Stimulated activated CD4-positive, alpha-beta T cell treated with anti-CD3 and anti-CD28 coated beads, Interleukin-12 subunit alpha, Interleukin-12 subunit beta, amount 100 ng/mL, for 48 hours (primary cell): ENCODE measurements at places on chromosomes 16 and 17.

GRCh38 chr16:11296706-11297491 is 15.8 kb upstream of the PRM1 start:
- no peak for DNase-seq

GRCh38 chr16:2008009-2008526 is 1.6 kb downstream of the ZNF598 start:
- no peak for DNase-seq

DNA sequence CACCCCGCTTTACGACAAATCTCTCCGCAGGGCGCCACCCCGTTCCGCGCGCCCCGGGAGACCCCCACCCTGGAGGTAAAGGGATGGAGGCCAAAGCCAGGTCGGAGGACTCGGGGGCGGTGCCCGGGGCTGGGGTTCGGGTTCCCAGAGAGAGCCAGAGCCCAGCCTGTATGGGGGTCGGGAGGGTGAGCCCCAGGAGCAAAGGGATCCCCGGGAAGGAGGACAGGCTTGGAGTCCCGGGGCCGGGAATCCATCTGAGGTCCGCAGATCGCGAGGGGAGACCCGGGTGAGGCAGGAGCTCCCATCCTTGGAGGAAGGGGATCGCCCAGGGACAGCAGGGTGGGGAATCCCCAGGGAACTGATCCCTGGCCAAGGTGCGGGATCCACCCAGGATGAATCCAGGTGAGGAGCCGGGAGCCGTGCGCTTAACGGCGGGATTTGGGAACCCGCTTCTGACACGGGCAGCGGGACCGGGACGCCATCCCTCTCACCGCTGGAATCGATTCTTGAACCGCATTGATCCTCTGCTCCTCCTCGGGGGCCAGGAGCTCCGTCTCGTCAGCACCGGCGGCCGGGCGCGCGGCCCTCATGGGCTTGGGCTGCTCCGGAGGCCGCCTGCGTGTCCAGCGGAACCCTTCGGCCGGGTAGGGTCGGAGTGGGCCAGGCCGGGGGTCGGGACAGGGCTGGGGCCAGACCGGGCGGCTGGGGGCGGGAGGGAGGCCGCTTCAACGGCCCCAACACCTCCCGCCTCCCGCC is at the start of gene MMD:
Gene MMD (minus strand): TSS at position 657 of the 756 bp plus-strand sequence. CDS start 140 bp downstream, at position 517.
- DNase-seq = no peak

- no peak for DNase-seq
Measured at GRCh38 chr17:32015245-32016013, 8.2 kb downstream of the LRRC37B start.

DNA sequence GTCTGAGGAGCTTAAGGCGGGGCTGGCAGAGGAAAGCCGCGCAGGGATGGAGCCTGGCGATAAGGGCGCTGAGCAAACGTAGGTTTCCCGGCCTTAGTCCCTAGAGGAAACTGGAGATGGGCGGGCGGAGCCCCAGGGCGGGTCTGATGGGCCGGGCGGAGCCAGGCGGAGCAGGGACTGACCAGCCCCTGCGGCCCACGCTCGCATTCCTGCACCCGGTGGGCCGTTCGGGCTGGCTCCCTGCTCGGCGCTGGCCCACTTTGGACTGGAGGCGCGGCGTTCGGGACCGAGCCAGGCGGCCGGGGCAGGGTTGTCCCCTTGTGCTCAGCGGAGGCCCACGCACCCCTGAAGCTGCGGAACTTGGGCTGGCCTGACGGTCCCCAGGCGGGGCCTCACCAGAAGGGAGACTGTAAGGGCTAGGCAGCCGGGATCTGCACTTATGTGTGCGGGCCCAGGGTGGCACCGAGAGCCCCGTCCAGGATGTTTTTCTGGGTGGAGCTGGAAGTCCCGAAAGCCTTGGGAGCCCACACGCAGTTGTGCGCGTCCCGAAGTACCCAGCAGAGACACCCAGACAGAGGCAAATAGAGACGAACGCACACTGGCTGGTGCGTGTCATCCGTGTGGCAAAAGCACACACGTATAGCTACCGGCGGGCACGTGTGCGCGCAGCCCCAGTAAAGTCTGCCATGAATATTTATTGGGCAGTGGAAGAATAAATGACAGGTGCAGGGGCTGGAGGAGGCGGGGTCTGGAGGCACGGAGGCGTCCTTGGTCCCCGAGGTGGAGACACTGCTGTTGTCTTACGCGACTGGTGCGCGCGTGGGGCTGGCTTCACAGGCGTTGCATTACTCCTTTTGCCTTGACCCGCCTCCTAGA is 1.4 kb downstream of the PYDC1 start:
- no peak for DNase-seq

DNA sequence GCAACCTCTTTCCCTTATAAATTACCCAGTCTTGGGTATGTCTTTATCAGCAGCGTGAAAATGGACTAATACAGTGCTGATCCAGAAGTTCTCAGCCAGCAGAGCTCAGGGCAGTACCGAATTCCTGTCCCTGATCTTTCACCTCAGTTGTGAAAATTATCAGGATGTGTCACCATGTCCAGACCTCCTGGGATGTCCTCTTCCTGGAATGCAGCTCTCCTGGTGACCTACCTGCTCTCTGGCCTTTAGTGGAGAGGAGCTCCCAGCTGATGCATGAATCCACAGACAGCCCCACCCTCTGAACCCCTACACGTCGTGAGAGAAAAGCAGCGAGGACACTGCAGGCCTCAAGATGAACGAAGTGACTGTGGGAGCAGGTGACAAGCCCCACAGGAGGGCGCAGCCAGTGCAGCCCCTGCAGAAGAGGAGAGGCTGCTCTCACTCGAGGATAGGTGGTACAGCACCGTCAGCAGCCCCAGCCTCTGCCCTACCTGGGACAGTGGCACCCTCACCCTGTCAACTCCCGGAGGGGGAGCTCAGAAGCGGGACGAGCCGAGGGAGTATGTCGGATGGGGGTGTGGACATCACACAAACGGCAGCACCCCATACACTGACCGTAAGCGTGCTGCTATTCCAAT is 22.0 kb upstream of the C16orf95 start:
- no peak for DNase-seq

- no peak for DNase-seq
Measured at GRCh38 chr17:49548506-49549310, 27.0 kb upstream of the NXPH3 start.

GRCh38 chr16:54933281-54934011 is 2.8 kb downstream of the IRX5 start:
- no peak for DNase-seq

GRCh38 chr17:38562903-38563302 is 42.8 kb downstream of the SRCIN1 start:
- no peak for DNase-seq

DNA sequence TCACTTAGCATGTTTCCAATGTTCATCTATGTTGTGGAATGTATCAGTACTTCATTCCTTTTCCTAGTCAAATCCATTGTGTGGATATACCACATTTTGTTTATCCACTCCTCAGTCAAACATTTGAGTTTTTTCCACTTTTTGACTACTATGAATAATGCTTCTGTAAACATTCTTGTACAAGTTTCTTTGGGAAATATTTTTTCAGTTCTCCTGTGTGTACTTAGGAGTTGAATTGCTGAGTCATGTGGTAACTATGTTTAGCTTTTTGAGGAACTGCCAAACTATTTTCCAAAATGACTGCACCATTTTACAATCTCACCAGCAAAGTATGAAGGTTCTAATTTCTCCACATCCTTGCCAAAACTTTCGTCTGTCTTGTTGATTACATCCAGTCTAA is 223.7 kb upstream of the AXIN2 start:
- no peak for DNase-seq

GRCh38 chr16:86740906-86741799 is 162.8 kb downstream of the FOXL1 start:
- no peak for DNase-seq

- DNase-seq = no peak
Measured at GRCh38 chr16:47196457-47196856, 52.7 kb upstream of the NETO2 start.

DNA sequence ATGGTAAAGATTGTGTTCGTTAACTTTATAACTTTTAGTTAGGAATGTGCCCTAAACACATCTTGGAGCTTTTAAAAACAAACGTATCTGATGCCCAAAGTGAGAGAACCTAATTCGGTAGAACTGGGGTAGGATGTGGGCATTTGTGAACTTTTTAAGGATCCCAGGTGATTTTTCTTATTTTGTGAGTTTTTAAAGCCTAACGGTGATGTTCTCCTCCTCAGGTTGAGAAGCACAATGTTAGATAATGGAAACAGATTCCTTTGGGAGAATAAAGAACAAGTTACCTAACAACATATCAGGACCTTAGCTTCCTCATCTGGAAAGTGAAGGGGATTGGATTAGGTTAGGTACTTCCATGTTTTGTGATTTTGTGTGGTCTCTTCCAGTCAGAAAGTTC is 687 bp downstream of the SAP30BP start:
- no peak for DNase-seq

GRCh38 chr17:66652840-66653507 is 181.9 kb upstream of the CACNG5 start:
- DNase-seq = no peak
